Activated CD4-positive, alpha-beta T cell treated with anti-CD3 and anti-CD28 coated beads, Interleukin-2, amount 10 ng/mL, durations not matched to agents 24 days and 14 days (primary cell): ENCODE measurements at places on chromosomes 7 and 10. TPM values are rescaled to one million over a fixed set of nuclear protein-coding genes. Genes with fewer than 3 reads are reported as not detected.

- no peak for DNase-seq
Observed at GRCh38 chr10:46536781-46537180, 19.7 kb downstream of the GPRIN2 start.

GRCh38 chr10:133072720-133073390 lies 14.9 kb upstream of the ADGRA1 start:
- no peak for DNase-seq

DNA sequence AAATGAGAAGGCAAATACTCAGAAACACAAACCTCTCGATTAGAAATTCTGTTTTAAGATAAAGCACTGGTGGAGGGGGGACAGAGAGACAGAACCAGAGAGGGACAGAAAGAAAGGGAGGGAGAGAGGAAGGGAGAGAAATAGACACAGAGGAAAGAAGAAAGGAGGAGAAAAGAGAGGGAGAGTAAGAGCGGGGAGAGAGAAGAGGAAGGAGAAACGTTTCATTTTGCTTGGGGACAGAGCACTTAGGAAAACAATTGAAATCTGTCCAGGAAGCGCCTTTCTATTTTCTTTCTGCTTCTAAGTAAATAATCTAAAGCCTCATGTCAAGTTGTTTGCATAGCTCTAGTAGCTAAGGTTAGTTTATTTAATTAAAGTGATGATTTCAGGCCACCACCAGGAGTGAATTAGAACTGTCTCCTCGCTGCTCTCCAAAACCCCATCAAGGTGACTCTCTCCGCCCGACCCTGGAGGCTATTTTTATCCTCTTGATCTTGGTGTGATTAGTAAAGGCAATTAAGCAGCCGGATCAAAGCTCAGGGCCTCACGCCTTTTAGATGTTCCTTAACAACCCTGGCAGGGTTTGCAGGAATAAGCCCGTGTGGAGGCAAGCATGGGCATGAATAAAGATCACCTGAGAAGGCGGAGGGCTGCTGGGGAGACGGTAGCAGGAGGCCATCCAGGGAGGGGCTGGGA lies 73.4 kb upstream of the INSIG1 start:
- no peak for DNase-seq

DNA sequence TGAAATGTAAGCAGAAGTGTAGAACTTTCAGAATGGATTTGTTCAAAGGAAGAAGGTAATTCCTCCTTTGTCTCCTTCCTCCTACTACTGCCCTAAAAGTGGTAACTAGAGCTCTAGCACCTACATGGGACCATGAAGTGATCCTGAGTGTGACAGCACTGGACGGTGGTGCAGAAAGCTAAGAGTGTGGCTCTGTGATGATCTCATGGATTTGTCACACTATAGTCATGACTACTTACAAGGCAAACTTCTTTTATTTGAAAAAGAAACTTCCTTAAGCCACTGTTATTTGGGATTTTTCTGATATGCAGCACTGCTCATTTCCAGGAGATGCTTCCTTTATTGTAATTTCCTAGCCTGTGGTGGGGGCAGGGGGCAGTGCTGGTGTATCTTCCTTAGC lies 5.8 kb upstream of the FHIP2A start:
- DNase-seq, result no peak

- DNase-seq, result no peak
Observed at GRCh38 chr10:20959242-20959641, 62.1 kb upstream of the NEBL start.

GRCh38 chr7:77409739-77410547 lies 6.2 kb downstream of the GSAP start:
- no peak for DNase-seq

DNA sequence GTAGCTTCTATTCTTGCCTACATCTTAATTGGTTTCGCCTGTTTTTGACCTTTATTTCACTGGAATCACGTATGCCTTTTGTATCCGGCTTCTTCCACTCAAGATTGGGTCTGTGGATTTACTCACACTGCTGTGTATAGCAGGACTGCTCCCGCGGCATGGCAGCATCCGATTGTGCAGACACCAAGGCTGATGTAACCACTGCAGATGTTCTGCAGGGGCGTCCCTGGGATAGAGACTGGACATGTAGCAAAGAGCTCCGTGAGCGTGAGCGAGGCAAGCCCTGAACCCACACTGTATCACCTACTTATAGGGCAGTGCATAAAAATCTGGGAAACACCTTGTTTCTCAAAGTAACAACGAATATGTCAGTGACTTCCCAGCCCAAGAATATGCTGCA lies 11.4 kb upstream of the IDI2 start:
- no peak for DNase-seq

DNA sequence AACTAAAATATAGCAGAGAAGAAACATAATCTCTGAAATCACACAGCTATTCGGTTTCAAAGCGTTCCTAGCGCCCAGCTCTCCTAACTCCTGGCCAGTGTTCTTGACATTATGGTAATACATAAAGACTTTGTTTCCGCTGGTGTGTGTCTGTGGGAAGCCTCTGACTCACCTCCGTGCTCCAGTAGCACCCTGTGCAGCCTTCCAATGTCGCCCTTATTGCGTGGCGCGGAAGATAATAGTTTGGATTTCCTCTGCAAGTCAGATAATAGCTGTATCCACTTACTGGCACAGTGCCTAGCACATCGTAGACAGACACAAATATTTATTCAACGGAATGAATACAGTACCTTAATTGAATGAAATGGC lies 570 bp downstream of the BMS1 start:
- DNase-seq, result peak; percentile 71

DNA sequence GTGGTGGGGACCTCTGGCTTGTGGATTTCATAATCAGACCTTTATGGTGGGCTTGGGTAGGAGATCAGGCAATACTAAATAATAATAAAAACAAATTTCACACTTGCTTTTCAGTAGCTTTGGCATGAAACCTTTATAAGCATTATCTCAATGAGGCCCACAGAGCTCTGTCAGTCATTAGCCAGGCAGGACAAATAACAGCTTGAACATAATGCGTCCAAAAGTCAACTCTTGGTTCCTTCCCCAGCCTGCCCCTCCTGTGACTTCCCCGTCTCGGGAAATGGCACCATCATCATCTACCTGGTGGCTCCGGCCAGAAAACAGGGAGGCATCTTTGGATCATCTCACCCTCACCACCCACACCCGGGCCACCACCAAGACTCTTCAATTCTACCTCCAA lies 40.8 kb downstream of the KCTD7 start:
- no peak for DNase-seq

DNA sequence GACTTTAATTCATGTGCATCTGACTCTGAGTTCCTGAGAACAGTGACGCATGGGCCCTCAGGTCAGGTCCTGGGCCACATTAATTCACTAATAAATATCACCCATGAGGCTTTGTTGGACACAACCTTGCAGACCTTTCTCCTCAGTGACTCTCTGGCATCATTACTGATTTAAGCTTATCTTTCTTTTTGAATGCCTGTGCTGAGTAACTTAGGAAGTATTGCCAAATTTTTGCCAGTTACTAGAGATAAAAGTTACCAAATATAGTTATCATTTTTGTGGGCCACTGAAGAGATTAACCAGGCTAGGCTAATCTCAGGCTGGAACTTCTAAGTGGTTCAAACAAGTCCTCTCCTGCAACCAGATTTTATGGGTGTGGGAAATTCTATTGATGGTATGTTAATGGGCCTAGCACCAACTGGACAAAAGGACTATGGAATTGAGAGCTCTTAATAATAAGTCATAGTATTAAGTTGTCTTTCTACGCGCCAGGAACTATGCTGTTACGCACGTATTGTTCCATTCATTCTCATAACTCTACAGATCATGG lies 28.8 kb upstream of the PRTFDC1 start:
- no peak for DNase-seq

DNA sequence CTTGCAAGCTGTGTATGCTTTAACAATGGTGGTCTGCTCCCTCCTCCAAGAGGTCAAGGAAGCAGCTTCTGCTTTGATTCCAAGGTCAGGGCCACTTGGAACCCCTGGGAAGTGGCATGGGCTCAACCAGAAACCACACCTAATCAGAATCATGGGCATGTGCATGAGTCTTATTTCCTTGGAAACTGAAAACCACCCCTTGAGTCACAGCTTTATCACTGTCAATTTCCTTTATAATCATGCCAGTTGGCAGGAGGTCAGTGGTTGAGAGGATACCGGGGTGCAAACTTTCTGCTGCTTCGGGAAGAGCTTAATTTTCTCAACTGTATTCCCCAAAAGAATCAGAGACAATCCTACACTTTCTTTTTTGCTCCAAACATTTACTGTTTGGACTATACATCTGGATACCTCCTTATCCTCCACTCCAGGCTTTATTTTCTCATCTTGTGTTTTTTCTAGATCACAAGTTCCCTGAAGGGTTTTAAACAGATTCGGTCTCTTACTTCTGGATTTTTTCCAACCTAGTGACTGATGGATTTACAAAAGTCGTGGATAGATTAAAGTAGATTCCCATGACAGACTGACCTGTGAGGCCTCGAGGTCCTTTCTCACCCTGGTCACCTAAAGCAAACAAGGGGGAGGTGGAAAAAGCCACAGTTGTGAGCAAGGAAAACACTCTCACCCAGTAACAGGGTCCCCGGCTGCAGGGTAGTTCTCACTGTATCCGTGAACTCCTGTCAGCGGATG lies 36.0 kb downstream of the COL17A1 start:
- DNase-seq, result no peak

DNA sequence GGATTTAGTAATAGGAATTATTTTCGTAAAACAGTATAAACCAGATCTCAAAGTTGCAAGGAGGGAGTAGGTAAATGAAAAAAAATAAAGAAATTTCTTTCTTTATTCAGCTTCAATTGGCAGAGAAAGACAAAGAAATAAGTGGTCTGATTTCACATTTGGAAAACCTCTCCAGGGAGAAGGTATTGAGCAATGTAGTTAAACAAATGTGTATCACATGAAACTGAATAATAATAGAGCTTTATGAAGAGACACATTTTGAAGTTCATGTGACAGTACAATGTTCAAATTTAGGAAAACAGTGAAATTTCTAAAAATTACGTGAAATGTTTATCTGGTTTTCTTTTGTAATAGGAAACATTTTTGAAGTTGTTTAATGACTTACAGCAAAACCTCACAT lies 63.0 kb downstream of the TAX1BP1 start:
- DNase-seq, result no peak

PRXL2A gene
- total RNA-seq, result 14.8 and 16.4 TPM in 2 replicates

NAT16 gene
- not detected in 2 replicates for total RNA-seq

TCAF1 gene
- total RNA-seq, result 12.6 and 13.5 TPM in 2 replicates

STEAP1B gene
- 0.21 TPM in 1 of 2 replicates, not detected in the other for total RNA-seq
